ENCODE measurements at places on chromosomes 7 and 10.

DNA sequence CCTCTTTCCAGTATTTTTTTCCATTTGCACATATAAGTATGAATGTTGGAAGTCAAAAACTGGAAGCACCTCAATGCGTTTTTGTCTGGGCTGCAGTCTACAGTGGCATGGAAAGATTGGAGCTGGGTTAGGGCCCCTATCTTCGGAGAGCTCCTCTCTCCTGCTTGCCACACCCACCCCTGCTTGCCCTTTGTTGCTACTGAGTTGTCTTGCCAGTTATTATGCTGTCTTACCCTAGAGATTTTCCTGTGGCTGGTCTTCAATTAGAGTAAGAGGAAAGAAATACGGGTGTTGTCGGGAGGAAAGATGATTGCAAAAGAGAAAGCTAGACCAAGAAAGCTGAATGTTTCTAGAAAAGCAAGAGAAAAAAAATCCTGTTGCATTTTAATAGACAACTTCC is 228.9 kb upstream of the CELF2 start:
- H3K27ac ChIP-seq = no peak overlapping the region
- no peak for DNase-seq
- H3K27me3 ChIP-seq = no peaks in the 10 kb centered on the region
- H3K4me1 ChIP-seq = no peaks in the 10 kb centered on the region
- H3K36me3 ChIP-seq = no peaks in the 10 kb centered on the region

DNA sequence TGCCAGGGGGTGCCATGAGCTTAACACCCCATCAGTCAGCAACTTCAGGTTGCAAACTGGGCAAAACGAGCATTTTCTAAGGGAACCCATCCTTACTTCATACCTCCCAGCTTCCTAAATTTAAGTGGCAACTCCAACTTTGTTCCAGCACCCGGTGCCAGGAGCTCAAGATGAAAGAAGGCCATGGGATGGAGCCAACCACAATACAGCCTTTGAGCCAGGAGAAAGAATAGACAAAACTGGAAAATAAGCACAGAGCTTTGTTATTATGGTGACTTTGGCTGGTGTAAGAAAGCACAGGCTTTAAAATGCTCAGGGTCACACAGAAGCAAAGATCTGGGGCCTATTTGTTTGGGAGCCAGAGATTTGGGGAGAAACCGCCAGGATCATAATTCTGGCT is 388.7 kb upstream of the MGMT start:
- no peak for DNase-seq
- peak overlapping the region; percentile 38 for H3K27ac ChIP-seq
- H3K4me1 ChIP-seq = peaks cover 25% of the 10 kb centered on the region
- H3K36me3 ChIP-seq = no peaks in the 10 kb centered on the region
- no peaks in the 10 kb centered on the region for H3K27me3 ChIP-seq

- peak overlapping the region; percentile 99 for H3K27ac ChIP-seq
- no peaks in the 10 kb centered on the region for H3K4me1 ChIP-seq
- peak overlapping the region; percentile 21 for H3K4me3 ChIP-seq
- peaks cover 34% of the 10 kb centered on the region for H3K36me3 ChIP-seq
Measured at GRCh38 chr10:75396631-75397495, 4.7 kb downstream of the ZNF503 start.

GRCh38 chr7:36287371-36288241 is 102.1 kb upstream of the ANLN start:
- H3K4me1 ChIP-seq = no peaks in the 10 kb centered on the region
- H3K27ac ChIP-seq = peak overlapping the region; percentile 45
- H3K4me3 ChIP-seq = no peak overlapping the region

DNA sequence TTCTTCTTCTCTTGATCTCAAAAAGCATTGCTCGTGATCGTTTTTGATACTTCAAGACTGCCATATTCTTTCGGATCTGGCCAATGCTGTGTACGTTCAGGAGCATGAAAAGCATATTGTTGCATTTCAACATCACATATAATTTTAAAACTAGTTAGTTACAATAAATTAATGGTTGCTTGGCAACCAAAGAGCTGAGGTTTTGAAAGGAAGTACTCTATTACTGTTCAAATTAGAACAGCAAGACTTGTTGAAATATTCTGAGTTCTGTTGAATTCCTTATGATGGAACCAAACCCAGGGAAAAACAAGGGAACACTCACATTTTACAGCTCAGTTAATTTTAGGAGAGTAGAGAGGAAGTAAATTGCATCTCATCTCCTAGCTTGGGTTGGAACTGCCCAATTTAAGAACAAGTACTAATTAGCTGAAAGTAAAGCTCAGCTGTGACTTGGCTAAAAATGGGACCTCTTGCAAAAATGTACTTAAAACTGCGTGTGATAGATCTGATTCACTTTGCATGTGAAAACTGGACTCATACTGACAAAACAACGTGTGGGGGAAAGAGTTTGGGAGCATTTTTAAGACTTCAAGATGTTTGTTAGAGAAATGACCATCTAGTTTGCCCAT is 21.2 kb downstream of the OR9A2 start:
- H3K27ac ChIP-seq = no peak overlapping the region
- no peaks in the 10 kb centered on the region for H3K27me3 ChIP-seq
- H3K4me1 ChIP-seq = peaks cover 4% of the 10 kb centered on the region
- H3K36me3 ChIP-seq = no peaks in the 10 kb centered on the region

GRCh38 chr7:158525648-158526484 is 61.8 kb downstream of the PTPRN2 start:
- H3K27me3 ChIP-seq = no peaks in the 10 kb centered on the region
- DNase-seq = no peak
- H3K4me1 ChIP-seq = no peaks in the 10 kb centered on the region

DNA sequence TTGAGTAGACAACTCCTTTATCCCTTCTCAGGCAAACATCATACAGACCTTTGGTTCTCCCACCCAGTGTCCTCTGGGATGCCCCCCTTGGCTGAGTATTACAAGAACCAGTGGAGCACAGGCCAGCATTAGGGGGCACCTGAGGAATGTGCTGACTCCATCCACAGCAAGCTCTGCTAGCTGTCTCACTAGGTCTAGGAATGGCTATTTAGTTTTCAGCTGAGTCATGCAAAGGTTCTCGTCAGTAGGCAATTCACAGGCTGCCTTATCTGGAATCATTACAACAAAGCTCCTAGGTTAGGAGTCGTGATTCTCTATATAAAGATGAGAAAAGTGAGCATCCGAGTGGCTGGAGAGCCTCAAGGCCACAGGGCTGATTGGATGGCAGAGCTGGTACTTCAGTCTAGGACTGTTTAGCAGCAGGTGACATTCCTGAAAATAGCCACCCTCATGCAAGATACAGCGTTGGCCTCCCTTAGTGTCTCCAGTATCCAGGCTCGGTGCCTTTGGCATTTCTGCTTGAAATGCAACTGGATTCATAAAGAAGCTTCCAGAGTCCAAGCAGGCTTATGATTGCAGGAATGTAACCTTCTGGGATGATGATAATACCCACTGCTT is 75.8 kb downstream of the CDCA7L start:
- no peak overlapping the region for H3K4me3 ChIP-seq
- H3K4me1 ChIP-seq = no peaks in the 10 kb centered on the region
- no peak for DNase-seq
- no peak overlapping the region for H3K27ac ChIP-seq

DNA sequence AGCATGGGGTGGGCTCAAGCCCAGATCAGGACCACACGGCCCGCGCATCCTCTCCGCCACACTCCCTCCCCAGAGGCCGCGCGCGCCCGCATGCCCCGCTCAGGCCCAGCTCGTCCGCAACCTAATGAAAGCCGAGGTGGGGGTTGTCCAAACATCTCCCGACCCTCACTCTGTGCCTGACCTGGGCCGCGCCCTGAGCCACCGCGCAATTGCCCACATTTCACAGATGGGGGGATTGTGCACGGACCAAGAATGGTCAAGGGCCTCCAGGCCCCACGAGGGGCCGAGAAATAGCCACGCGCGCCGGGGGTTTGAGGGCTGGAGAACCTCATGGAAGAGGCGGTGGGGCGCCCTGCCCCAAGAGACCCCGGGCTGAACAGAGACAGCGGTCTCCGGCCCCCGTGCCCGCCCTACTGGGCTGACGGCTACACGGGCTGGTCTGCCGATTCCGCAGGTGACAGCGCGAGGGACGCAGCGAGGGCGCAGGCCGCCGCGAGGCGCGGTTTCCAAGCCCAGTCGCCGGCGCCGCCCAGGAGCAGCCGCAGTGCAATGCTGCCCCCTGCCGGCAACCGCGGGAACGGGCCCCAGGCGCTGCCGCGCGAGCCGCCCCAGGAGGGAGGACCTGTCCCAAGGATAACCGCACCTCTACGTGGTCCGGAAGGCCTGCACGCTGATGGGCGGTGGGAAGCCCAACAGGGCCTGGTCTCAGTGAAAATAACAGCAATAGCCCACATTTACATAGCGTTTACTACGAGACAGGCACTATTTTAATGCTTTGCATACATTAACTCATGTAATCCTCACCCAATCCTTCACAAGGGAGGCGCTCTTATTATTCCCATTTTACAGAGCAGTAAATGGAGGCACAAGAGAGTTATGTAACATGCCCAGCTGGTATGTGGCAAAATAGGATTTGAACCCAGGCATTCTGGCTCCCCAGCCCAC is 10.5 kb upstream of the GRID1 start:
- H3K4me1 ChIP-seq = peaks cover 8% of the 10 kb centered on the region
- no peaks in the 10 kb centered on the region for H3K36me3 ChIP-seq
- H3K4me3 ChIP-seq = peak overlapping the region; percentile 35
- H3K27me3 ChIP-seq = peaks cover 4% of the 10 kb centered on the region
- peak; percentile 82 for DNase-seq
- H3K27ac ChIP-seq = no peak overlapping the region

GRCh38 chr10:14549496-14549895 is 218.8 kb upstream of the FRMD4A start:
- no peaks in the 10 kb centered on the region for H3K27me3 ChIP-seq
- no peaks in the 10 kb centered on the region for H3K36me3 ChIP-seq
- peaks cover 1% of the 10 kb centered on the region for H3K4me1 ChIP-seq
- H3K4me3 ChIP-seq = no peak overlapping the region
- no peak for DNase-seq
- no peak overlapping the region for H3K27ac ChIP-seq

GRCh38 chr10:116272440-116273283 is at the start of gene GFRA1:
TSS of gene GFRA1 (minus strand) at chr10:116273206. CDS start at chr10:116272029, 1,177 bp downstream.
- H3K27ac ChIP-seq = peak within 1 kb of the TSS; percentile 77
- peak; percentile 74 for DNase-seq
- H3K36me3 ChIP-seq = no peaks in the 10 kb centered on the region
- peaks cover 36% of the 10 kb centered on the region for H3K27me3 ChIP-seq

GRCh38 chr10:44619975-44620374 is 235.1 kb upstream of the CXCL12 start:
- H3K36me3 ChIP-seq = no peaks in the 10 kb centered on the region
- H3K27me3 ChIP-seq = no peaks in the 10 kb centered on the region
- no peak overlapping the region for H3K4me3 ChIP-seq
- DNase-seq = no peak
- no peaks in the 10 kb centered on the region for H3K4me1 ChIP-seq

- peak; percentile 54 for DNase-seq
- H3K4me3 ChIP-seq = no peak overlapping the region
- no peaks in the 10 kb centered on the region for H3K27me3 ChIP-seq
- H3K4me1 ChIP-seq = no peaks in the 10 kb centered on the region
Measured at GRCh38 chr10:112963835-112964234, 13.8 kb downstream of the TCF7L2 start.

DNA sequence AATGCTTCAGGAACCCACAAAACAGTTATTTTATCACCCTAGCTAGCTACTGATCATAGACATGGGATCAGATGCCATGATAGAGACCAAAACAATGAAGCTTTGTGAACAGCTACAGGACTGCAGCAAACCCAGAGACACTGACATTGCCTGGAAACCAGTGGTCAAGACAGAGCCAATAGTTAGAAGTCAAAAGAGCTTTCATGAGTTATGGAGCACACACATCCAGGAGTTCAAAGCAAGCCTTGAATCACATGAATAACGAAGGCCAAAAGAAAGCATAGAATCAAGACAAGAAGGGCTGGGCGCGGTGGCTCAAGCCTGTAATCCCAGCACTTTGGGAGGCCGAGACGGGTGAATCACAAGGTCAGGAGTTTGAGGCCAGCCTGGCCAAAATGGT is 34.5 kb upstream of the GSAP start:
- H3K27me3 ChIP-seq = no peaks in the 10 kb centered on the region
- no peaks in the 10 kb centered on the region for H3K36me3 ChIP-seq
- no peak for DNase-seq
- H3K4me1 ChIP-seq = no peaks in the 10 kb centered on the region
- no peak overlapping the region for H3K4me3 ChIP-seq

- no peaks in the 10 kb centered on the region for H3K4me1 ChIP-seq
- H3K36me3 ChIP-seq = no peaks in the 10 kb centered on the region
- no peak for DNase-seq
- H3K27me3 ChIP-seq = no peaks in the 10 kb centered on the region
- H3K27ac ChIP-seq = no peak overlapping the region
Measured at GRCh38 chr10:11772575-11773288, 30.6 kb downstream of the ECHDC3 start.

GRCh38 chr7:158416283-158416933 is 171.2 kb downstream of the PTPRN2 start:
- H3K27me3 ChIP-seq = no peaks in the 10 kb centered on the region
- H3K36me3 ChIP-seq = no peaks in the 10 kb centered on the region
- peak; percentile 32 for DNase-seq
- H3K4me3 ChIP-seq = no peak overlapping the region
- no peak overlapping the region for H3K27ac ChIP-seq
- no peaks in the 10 kb centered on the region for H3K4me1 ChIP-seq

GRCh38 chr7:7405461-7405860 is 130.2 kb downstream of the COL28A1 start:
- H3K36me3 ChIP-seq = no peaks in the 10 kb centered on the region
- H3K27ac ChIP-seq = no peak overlapping the region
- H3K27me3 ChIP-seq = no peaks in the 10 kb centered on the region
- H3K4me3 ChIP-seq = no peak overlapping the region
- no peak for DNase-seq
- H3K4me1 ChIP-seq = no peaks in the 10 kb centered on the region

DNA sequence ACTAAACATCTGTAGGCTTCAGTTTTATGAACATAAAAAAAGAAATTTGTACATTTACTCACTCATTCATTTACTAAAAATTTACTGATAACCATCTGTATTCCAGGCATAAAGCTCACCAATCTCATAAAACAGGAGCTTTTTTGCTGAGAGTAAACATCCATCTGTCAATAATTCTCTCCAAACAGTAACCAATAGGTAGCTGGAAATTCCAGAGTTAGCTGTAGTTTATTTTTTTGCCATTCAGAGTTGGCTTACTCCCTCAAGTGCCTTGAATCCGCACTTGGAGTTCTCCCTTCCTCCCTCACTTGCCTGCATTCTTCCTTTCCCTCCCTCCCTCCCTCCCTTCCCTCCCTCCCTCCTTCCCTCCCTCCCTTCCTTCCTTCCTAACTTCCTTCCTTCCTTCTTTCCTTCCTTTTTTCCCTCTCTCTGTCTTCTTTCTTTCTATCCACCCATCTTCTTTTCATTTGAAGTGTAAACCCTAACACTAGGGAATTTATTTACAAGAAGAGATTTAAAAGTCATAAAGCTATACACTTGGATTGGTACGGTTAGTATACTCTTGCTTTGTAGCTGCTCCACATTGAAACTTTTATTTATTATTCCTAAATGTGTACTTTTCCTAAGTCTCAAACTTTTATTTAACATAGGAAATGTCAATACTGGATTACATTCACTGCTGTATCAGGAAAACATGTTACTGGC is 44.6 kb upstream of the BICC1 start:
- no peak overlapping the region for H3K4me3 ChIP-seq
- no peaks in the 10 kb centered on the region for H3K27me3 ChIP-seq
- no peaks in the 10 kb centered on the region for H3K36me3 ChIP-seq
- no peak for DNase-seq

GRCh38 chr7:108254259-108254658 is 124.1 kb upstream of the LAMB4 start:
- no peak for DNase-seq
- H3K27me3 ChIP-seq = no peaks in the 10 kb centered on the region
- H3K27ac ChIP-seq = no peak overlapping the region
- H3K4me3 ChIP-seq = no peak overlapping the region

All from sigmoid colon (tissue), 7 donors.